ENCODE measurements at places on chromosomes 6 and 20.

DNA sequence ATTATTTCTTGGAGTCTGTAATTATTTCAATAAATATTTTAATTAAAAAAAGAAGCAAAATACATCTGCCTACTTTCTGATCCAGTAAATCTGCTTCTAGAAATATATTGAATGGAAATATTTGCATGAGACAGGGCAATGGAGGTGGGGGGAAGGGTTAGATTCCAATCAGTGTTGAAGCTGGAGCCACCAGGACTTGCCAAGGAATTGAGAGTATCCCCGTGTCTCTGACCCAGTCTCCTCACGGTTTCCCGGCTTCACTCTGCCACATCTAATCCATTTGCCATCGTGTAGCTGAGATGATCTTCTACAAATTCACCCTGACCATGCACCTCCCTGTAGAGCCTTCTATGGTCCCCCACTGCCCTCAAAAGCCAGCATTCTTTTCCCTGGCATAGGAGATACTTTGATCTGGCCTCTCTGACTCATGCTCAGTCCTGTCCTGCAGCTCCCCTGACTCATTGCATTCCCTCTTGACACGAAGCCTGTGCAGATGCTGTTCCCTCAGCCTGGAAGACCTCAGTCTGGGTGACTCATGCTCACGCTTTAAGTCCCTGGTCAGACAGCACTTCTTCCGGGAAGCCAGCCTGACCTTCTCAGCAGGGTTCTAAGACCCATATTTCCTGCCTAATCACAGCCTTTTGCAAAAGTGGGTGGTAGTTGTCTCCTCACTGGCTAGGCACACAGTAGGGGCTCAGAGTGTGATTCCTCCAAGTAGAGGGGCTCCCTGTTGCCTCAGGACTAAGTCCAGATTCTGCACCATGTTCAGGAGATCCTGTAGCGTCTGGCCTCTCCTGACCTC, 23.0 kb upstream of the FKBP1A start:
- DNase-seq, result peak; percentile 92

- DNase-seq, result peak; percentile 37
Measured at GRCh38 chr6:128242765-128243403, 277.5 kb downstream of the PTPRK start.

- DNase-seq, result peak; percentile 80
Measured at GRCh38 chr6:8082954-8083858, 19.0 kb upstream of the BLOC1S5 start.

DNA sequence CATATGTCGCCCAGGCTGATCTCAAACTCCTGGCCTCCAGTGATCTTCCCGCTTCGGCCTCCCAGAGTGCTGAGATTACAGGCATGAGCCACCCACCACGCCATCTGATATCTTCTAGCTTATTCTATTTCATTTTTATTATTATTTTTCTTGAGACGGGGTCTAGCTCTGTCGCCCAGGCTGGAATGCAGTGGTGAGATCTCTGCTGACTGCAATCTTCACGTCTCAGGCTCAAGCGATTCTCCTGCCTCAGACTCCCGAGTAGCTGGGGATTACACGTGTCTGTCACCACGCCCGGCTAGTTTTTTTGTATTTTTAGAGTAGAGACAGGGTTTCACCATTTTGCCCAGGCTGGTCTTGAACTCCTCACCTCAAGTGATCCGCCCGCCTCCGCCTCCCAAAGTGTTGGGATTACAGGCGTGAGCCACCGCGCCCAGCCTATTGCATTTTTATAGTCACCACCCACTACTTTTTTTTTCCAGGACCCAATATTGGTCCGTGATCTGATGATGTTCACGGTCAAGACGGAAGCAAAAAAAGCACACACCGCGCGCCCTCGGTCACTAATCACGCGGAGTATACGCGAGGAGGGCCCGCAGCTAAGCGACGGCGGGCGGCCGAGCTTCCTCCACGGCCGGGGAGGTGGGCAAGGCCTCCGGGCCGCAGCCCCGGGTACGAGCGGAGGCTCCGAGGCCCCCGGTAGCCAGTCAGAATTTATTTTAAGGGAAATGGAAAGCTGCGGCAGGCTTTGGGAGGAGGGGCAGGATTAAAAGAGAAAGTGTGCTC, 1.1 kb upstream of the LSM14B start:
- no peak for DNase-seq

GRCh38 chr20:45073221-45073620, 27.7 kb downstream of the KCNS1 start:
- DNase-seq, result no peak

GRCh38 chr6:53361549-53362031, 12.8 kb upstream of the ELOVL5 start:
- no peak for DNase-seq

DNA sequence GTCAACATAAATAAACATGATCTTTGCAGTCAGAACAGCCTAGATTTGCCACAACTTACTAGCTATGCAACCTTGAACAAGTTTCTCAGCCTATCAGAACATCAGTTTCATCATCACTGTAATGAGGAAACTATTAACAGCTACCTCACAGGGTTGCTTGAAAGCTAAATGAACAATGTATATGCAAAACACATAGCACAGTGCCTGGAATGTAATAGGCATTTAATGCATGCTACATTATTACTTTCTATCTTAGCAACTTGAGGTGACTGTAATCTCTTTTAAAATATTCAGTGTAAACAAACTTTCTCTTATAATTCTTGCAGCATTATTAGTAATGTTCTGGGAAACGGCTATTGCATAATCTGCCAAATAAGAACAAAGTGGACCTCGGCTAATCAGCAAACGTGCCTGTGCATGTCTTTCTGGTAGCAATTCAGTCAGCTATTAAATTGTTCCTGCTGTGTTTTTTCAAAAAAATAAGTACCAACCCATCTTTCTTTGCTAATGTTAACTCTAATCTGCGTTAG, 61.5 kb downstream of the SYNE1 start:
- DNase-seq, result no peak

DNA sequence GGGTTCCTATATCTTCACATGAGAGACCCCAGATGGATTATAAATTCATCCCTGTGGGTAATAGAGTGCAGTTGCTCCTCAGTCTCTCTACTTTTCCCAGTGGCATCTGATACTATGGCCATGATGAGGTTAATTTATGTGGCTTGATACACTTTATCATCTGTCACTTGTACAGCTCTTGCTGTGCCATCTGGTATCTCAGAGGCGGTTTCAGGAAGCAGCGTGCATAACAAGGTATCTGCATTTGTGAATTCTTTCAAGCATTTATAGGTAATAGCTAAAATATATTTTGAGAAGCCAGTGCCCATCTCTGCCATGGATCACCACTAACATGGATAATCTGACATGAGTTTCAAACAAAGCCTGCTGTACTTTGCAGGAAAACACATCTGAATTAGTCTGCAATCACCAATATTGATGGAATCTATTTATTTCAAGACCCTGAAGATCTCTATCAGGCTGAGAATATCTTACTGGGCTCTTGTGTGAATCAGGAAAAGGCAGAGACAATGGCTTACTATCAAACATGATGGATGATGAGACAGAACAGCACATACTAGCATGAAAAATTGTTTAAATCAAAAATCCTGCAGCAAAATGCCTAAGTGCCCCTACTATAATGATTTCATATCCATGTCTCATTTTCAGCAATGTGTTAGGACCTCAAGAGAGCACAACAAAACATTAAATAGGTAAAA, 548.7 kb upstream of the MAP3K7 start:
- DNase-seq, result no peak

DNA sequence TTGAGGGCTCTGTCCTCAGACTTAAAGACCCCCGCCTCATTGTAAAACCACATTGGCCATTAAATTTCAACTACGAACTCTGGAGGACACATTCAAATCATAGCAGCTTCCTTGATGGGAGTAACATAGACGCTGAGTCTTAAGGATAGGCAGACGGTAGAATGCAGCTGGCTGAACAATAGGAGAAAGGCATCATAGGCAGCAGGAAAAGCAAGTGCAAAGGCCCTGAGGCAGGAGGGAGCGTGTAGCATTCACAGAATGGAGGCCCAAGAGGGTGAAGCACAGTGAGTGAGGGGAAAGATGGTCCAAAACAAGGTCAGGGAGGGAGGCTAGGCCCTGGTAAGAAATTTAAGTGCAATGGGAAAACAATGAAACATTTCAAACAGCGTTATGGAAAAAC, 8.6 kb upstream of the PFDN4 start:
- no peak for DNase-seq

DNA sequence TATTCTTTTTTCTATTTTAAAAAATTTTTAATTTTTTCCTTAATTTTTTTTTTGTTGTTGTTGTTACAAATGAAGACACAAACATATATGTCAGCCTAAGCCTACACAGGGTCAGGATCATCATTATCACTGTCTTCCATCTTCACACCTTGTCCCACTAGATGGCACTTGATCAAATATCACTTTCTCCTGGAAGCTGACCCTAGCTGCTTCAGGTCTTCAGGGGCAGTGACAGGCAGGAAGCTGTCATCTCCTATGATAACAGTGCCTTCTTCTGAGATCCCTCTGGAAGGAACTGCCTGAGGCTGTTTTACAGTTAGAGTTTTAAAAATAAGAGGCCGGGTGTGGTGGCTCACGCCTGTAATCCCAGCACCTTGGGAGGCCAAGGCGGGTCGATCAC, 70.2 kb upstream of the EEF1E1 start:
- DNase-seq, result no peak

DNA sequence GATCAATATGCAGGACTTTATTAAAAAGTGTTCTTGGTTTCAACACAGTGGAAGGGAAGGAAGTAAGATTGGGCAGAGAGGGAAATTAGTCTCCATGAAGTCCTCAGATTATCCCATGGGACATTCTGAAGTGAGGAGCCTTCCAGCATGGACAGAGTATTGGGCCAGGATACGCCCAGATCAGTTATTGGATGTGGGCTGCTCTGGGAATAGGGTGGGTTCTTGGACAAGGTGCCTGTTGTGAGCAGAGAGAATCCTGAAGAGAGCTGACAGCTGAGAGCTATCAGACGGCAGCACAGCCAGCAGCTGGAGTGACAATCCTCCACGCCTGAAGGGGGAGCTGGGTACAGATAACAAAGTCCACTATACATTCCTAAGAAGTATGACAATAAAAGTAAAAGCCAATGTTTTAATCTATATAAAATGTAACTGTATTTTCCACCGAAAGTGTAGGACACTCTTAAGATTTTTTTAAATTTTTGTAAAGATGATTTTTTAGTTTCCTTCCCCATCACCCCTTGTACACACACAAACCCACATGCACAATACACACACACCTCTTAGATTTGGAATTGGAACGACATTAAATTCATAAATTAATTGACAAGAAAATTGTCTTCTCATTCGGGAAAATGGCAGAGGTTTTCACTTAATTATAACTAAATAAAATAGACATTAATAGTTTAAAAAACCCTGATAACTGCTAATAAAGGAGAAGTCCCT, 107.8 kb downstream of the FBXO5 start:
- DNase-seq, result no peak

GRCh38 chr20:31740208-31740607, 1.1 kb downstream of the TPX2 start:
- no peak for DNase-seq

DNA sequence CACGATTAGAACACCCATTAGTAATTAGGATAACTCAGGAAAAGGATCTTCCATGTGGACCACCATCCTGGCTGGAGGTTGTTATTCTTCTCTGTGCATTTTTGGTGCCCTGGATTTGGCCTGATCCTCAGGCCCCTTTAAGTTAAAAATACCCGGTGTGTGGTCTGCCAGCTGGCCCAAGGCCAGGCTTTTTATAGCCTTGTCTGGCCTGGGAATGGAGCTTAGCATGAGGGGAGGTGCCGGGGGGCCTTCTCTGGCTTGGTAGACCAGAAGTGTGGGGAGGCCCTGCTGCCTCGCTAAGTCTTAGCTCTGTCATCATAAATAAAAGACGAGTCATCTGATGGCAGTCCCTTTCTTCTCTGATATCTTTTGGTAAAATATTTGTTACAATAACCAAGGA, 71.4 kb downstream of the ARID1B start:
- DNase-seq, result no peak

GRCh38 chr6:79426625-79427278, 110.5 kb downstream of the LCA5 start:
- no peak for DNase-seq

GRCh38 chr6:108635505-108636226, 74.9 kb downstream of the FOXO3 start:
- no peak for DNase-seq

DNA sequence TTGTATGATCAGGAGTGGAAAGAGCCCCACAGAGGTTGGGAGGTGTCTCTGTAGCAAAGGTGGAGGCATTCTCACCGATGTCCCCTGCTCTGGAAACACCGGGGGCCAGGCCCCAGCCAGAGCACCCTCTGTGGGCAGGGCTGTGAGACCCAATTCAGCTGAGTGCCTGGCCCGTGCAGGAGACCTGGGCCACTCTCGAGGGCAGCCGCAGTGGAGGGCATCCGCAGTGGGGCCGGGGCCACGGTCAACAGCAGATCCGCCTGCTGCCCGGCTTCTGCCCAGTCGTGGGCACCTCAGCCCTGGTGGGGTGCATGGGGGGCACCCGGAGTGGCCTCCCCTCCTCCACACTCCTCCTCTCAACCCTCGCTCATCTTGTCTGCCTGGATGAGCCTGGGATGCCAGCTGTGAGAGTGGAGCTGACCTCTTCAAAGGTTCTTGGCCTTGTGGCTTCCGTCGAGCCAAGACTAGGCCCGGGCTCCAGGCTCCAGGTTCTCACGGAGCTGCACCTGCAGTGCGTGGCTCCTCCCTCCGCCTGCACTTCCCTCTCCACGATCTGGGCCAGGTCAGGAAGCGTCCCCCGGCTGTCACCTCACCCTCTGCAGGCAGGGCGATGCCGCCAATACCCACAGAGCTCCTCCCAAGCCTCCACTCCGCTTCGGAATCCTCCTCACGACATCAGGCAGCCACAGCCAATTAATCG, 134.8 kb downstream of the TAF4 start:
- no peak for DNase-seq

DNA sequence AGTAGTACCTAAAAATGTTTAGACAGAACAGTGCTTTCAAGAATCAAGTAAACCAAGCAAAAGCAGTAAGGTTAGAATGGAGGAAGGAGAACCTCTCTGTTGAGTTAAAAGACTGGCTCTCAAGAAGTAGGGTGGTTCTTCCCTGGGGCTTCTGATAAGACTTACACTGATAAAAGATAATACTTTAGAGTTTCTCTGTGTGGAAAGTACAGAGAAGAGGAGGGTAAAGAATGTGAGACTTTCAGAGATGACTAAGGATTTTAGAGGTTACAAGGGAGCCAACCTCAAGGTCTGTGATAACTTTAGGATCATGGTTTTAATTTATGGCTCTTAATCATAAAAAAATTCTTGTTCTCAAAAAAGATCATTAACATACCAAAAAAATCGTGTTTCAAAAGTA, 30.9 kb upstream of the ALDH8A1 start:
- no peak for DNase-seq

DNA sequence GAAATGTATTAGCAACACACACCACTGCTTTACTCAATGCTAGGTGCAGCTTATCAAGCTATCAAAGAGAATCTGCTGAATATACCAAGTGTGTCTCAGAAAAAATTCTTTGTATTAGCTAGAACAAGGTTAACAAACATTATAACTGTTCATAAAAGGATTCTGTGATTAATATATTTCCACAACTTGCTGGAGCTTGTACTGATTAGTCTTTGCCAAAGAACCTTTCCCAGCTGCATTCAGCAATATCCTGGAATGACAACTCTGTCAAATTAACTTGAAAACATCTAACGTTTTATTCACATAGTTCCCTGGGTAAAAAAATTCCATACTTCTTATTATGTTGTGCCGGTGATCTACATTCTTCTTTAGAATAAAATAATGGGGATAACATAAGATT, 252.7 kb downstream of the FOXC1 start:
- no peak for DNase-seq

GRCh38 chr6:88157106-88157505, 9.0 kb downstream of the CNR1 start:
- no peak for DNase-seq

- DNase-seq, result no peak
Measured at GRCh38 chr6:163741342-163741741, 326.8 kb downstream of the QKI start.

GRCh38 chr6:167702241-167702827, 124.4 kb upstream of the AFDN start:
- no peak for DNase-seq

Measured in non-pigmented ciliary epithelial cell (primary cell).